Thoracic aorta (tissue), 2 donors: ENCODE measurements at places on chromosomes 16 and 17. TPM values are rescaled to one million over a fixed set of nuclear protein-coding genes. Genes with fewer than 3 reads are reported as not detected.

HID1 gene
- 14.3 TPM for total RNA-seq

LAT gene
- 15.3 TPM for total RNA-seq

TBC1D26 gene
- total RNA-seq, result not detected

KRTAP1-5 gene
- total RNA-seq, result not detected

KCNH6 gene
- not detected for total RNA-seq

MMP2 gene
- 249 TPM for total RNA-seq

KRT32 gene
- total RNA-seq, result not detected

LLGL2 gene
- 6.4 TPM for total RNA-seq

AKAP10 gene
- 29.6 TPM for total RNA-seq

RAB26 gene
- total RNA-seq, result not detected

TRIM65 gene
- total RNA-seq, result 21.4 TPM

MMP25 gene
- total RNA-seq, result 4.2 TPM

ADORA2B gene
- 1.6 TPM for total RNA-seq
